ENCODE measurements at places on chromosomes 3 and 15.

DNA sequence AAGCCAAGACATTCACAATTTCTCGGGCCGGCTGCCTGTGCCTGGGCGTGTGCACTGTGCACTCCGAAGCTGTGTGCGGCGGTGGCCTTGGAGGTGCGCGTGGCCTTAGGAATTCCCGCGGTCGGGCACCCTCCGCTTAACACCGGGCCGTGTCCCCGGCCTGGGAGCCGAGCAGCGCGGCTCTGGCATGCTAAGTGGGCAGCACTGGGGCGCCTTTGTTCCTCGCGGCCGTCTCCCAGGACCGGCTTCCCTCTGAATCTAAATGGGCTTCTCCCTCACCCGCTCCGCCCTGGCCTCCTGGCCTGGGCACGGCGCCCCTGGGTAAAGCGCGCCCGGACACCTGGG lies 498 bp upstream of the ARNT2 start:
- DNase-seq: no peak

- no peak for DNase-seq
Measured at GRCh38 chr3:137103739-137104138, 146.0 kb downstream of the IL20RB start.

GRCh38 chr15:70096215-70097062 lies 1.3 kb downstream of the TLE3 start:
- DNase-seq: peak; percentile 66

- no peak for DNase-seq
Measured at GRCh38 chr15:50186752-50187151, 4.8 kb downstream of the SLC27A2 start.

GRCh38 chr3:82186017-82186416 lies 424.6 kb upstream of the GBE1 start:
- no peak for DNase-seq

- DNase-seq: peak; percentile 63
Measured at GRCh38 chr3:12758025-12758781, 856 bp downstream of the TMEM40 start.

DNA sequence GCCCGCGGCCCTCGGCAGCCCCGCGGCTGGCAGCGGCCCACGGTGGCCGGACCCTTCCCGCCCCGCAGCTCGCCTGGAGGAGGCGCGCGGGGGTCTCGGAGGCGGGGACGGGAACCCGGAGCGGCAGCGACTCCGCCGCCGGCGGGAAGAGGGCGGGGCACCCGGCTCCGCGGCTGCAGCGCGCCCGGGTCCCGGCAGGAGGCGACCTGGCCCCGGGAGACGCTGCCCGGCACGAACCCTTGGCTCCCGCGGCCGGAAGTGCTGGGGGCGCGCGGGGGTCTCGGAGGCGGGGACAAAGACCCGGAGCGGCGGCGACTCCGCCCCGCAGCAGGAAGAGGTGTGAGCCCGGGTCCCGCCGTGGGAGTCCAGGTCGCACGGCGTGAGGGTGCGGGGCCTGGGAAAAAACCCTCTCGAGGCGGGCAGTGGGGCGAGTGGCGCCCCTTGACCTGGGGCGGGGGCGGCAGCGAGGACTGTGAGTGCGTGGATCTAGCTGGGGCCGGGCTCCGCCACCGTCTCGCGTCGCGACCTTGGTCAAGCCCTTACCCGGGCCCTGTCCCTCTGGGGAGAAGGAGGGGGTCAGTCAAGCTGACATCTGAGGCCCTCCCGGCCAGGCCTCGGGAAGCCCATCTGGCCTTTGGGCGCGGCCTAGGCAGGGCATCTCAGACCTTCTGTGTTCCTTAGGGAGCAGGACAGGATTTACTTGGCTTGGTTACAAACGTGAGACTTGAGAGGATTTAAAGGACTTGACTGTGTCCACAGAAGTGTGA lies at the start of gene CIB2:
TSS of gene CIB2 (minus strand) at position 151 of the 767 bp plus-strand sequence. CDS start 230 bp downstream, outside the sequence.
- DNase-seq: peak; percentile 98

DNA sequence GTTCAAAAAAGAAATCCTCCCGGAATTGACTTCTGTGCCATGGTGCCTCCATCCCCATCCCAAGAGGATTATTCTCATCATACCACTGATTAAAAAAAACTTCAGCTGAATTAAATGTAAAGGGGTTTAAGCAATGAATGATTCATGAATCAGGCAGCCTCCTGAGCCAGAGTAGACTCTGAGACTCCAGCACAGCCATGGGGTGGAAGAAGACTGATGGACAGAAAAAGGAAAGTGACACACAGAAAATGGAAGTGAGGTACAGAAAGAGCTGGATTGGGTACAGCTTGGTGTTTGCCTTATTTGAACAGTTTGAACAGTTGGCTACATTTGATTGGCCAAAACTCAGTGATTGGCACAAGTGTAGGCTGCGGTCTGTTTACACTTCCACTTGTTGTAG lies 224.8 kb upstream of the ATP10A start:
- no peak for DNase-seq

- DNase-seq: peak; percentile 85
Measured at GRCh38 chr3:123365450-123366143, 83.3 kb downstream of the ADCY5 start.

GRCh38 chr3:39349080-39349479 lies 19.6 kb downstream of the CCR8 start:
- DNase-seq: no peak

GRCh38 chr3:10400050-10400748 lies 79.3 kb upstream of the SEC13 start:
- peak; percentile 64 for DNase-seq

Data from H7 (cell line).